ENCODE measurements at places on chromosomes 4 and X.

DNA sequence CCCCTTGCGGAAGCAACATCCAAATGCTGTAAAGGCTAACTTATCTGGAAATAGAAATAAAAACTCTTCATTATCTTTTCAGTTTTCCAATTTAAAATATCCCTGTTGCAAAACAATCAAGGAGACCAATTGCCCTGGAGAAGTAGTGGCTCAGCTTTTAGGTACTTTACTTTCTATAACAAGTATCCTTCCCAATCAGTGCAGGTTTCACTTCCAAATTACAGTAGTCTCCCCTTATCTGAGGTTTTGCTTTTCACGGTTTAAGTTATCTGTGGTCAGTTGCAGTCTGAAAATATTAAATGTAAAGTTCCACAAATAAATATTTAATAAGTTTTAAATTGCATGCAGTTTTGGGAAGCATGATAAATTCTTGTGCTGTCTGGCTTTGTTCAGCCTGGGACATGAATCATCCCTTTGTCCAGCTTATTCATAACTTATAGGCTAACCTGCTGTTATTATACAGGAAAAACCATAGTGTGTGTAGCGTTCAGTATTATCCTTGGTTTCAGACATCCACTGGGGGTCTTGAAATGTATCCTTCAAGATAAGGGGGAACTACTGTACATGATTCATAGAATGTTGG is 973.1 kb upstream of the GRID2 start:
- no peak for DNase-seq

GRCh38 chrX:37684973-37685372 is 618 bp upstream of the XK start:
- no peak for DNase-seq

DNA sequence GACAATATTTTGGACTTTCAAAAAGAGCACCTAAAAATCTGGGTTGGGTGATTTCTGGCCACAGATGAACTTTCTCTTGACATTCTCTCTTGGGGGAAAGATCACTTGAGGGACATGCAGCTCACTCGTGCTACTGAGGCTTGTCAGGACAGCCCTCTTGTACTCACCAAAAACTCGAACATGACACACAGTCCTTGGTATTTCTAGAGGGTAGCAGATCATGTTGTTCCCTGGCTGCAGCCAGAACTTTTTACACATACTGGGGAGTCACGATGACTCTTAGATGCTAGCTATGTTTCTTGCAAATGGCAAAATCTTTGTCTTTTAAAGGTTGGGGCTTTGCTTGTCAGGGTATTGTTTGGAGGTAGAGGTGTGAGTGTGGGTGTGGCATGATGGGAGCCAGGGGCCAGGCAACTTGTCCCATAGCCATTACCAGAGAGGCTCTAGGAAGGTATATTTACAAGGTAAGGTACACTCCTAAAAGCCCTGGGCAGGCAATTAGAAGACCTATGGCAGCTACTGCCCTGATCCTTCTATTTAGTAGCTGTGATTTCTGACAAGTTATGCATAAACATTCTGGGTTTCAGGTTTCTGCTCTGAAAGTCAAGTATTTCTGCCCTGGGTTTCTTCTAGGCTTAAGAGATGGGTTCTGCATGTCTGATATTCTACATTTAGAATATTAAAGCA is 241.7 kb upstream of the TLL1 start:
- DNase-seq = no peak

GRCh38 chr4:4427121-4427870 is 40.4 kb downstream of the NSG1 start:
- no peak for DNase-seq

DNA sequence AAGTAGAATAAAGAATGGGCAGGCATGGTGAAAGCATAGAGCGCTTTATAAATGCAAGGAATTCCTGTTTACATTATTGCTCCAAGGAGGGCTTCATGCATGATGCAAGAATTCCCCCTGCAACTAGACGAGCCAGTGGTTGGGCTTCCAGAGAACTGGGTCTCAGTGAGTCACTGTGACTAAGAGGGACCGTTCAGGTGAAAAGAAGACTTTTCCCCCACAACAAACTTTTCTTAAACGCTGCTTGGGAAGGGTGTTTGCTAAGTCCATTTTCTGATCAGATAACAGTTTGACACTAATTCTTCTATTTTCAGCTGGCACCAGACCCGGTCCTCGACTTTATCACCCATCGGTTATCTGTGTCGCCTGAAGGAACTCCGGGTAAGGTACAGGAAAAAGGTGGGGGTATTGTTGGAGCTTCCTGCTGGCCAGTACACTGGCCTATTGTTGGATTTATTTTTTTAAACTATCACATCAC is 40.1 kb downstream of the LDB2 start:
- DNase-seq = no peak

DNA sequence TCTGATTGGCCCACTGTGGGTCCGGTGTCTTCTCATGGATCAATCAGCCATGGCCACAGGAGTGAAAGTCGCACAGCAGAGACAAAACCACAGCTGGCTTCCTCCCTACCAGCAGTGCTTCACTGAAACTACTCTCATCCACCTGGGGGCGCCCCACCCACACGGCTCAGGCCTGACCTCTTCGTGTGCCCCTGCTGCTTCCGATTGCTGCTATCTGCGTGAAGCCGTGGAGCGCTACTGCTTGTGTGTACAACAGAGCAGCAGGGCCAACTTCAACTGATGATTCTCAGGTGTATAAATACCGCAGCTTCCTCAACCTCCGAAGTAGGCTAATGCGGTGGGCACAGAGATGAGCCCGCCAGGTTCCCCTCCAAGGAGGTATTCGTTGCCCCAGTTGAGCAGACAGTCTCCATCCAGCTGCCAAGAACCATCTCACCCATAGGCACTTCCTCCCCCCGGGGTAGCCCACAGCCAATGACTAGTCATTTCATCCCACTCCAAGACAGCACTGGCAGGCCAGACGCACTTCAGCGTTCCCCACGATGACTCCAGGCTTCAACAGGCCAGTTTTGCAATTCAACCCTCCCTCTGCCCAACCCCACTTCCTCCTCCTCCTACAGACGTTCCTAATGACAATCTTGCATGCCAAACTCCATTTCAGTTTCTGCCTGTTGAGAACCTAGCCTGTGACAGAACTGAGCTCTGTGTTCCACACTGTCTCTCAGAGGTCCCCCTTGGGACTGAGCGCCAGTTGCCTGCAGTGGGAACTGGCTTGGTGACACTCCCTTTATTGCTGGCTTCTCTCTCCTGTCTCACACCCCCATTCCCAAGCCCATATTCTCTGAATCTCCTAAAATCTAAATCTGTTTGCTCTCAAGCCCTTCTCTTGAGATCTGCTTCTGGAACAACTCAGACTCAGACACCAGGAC is 41.3 kb upstream of the ATP6AP2 start:
- DNase-seq = peak; percentile 20

- DNase-seq = no peak
These were observed 346.7 kb upstream of the PPARGC1A start for GRCh38 chr4:24236532-24236931.

GRCh38 chr4:160836431-160836830 is 1327.4 kb downstream of the FSTL5 start:
- DNase-seq = no peak

DNA sequence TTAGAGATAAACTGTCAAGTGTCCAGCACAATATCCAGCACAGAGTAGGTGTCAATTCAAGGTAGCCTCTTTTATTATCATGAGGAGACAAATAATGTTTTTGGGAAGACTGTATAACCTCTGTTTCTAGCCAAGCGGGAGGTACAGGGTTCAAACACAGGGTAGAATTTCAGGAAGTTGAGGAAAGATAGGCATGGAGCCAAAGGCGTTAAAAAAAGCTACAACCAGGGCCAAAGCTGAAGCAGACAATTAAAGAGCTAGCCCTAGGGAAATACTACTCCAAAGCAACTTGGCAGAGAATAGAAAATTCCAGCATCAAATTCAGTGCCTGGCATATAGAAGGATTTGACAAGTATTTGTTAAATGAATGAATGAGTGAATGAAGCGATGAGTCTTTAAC is 40.0 kb upstream of the CASK start:
- DNase-seq = no peak

All from activated CD8-positive, alpha-beta memory T cell treated with anti-CD3 and anti-CD28 coated beads for 4 hours (primary cell).